Nephron progenitor cell (in vitro differentiated cells): ENCODE measurements at places on chromosomes 16 and 17.

GRCh38 chr17:63601439-63602371 is 1.0 kb downstream of the TACO1 start:
- DNase-seq = no peak

DNA sequence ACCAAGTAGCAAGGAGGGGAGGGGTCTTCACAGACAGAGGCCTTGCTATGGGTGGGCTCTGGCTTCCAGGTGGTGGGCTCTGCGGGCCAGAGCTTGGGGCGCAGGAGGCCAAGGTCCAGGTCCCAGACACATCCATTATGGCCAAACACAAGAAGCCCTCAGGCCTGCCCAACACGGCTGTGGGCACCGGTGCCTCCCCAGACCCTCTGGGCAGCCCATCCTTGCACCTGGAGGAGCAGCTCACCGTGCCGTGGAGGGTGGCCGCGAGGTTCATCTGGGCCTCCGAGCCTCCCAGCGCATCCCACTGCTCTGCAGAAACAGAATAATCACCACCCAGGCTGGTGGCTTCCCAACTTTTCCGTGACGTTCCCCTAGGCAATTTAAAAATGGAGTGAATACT is 55.9 kb downstream of the TBC1D16 start:
- no peak for DNase-seq

GRCh38 chr17:2734939-2735338 is 14.5 kb downstream of the CCDC92B start:
- no peak for DNase-seq

- DNase-seq = no peak
Observed at GRCh38 chr16:11016524-11016988, 72.2 kb downstream of the CLEC16A start.

- DNase-seq = no peak
Observed at GRCh38 chr16:27464626-27465482, 62.9 kb downstream of the IL21R start.

- DNase-seq = no peak
Observed at GRCh38 chr17:8593830-8594229, 36.7 kb downstream of the MYH10 start.

DNA sequence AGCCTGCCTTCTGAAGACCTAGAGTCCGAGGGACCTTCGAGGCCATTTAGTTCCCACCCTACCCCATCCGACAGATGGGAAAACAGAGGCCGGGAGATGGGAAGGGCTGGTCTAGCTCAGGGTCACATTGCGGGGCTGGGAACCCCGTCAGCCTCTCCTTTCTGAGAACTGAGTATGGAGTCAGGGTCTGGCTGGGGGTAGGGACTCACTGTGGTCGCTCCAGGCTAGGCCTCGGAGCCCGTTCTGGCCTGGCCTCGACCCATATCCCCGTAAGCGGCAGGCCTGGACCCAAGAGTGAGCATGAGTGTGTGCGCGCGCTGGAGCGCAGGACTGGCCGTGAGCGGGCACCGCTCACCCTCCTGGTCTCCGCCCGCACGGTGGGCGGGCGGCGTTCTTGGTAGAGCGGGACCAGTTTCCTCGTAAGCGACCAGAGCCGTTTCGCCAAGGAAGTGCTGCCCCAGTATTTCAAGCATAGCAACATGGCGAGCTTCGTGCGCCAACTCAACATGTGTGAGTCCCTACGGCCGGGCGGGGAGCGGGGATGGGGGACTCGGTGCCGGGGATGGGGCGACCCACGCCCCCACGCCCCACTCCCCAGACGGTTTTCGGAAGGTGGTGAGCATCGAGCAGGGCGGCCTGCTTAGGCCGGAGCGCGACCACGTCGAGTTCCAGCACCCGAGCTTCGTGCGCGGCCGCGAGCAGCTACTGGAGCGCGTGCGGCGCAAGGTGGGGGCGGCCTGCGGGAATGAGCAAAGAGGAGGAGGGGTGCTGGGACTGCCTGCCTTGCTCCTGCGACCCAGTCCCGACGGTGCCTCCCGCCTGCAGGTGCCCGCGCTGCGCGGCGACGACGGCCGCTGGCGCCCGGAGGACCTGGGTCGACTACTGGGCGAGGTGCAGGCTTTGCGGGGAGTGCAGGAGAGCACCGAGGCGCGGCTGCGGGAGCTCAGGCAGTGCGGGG is 855 bp downstream of the HSF4 start:
- DNase-seq = no peak

DNA sequence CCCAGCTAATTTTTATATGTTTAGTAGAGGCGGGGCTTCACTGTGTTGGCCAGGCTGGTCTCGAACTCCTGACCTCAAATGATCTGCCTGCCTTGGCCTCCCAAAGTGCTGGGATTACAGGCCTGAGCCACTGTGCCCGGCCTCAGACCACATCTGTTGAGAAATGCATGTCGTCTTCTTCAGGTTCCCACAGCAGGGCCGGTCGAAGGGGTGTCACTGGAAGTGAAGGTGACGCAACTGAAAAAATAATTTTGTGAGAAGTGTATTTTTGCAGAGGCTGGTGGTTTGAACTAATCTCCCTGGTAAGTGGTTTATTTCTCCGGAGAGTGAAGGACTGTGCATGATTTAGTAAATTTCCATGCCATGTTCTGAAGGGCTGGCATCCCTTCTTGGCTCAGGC is 33.4 kb upstream of the IL34 start:
- no peak for DNase-seq

DNA sequence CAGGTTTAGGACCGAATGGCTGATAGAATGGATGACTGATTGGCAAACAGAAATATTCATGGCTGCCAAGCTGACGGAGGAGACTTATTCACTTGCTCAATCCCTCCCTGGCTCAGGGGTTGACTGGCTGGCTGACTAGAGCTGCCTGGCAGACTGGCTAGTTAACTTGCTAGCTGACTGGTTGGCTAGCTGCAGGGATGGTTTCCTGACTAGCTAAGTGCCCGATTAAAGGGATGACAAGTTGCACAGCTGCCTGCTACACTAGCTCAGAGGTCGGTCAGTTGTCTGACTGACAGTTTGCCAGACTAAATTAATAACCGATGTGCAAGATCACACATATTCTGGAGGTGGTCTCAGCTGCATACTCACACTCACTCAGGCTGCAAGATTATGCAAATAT is 1208.4 kb upstream of the CDH8 start:
- no peak for DNase-seq

- DNase-seq = no peak
Observed at GRCh38 chr17:50350733-50351132, 4.8 kb downstream of the XYLT2 start.

GRCh38 chr17:20271011-20271610 is 196.2 kb downstream of the LGALS9B start:
- DNase-seq = no peak

- DNase-seq = no peak
Observed at GRCh38 chr17:54807331-54807730, 93.3 kb upstream of the TOM1L1 start.

DNA sequence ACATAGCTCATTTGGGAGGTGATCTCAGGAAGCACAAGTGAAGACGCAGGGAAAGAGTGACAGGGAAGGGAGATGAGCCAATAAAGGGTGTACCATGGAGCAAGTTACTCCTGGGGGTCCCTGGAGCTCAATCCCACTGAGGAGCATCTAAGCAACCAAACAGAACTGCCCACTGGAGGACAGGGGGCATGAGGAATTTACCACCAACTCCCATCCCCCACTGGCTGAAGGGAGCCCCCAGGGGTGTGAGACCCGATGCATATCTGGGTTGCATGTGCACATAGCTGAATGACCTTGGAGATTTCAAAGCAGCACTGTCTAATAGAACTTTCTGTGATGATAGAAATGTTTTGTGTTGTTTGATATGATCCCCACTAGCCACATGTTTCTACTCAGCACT is 29.6 kb downstream of the C16orf82 start:
- DNase-seq = no peak

GRCh38 chr16:63059676-63060075 is 1023.4 kb upstream of the CDH8 start:
- no peak for DNase-seq

DNA sequence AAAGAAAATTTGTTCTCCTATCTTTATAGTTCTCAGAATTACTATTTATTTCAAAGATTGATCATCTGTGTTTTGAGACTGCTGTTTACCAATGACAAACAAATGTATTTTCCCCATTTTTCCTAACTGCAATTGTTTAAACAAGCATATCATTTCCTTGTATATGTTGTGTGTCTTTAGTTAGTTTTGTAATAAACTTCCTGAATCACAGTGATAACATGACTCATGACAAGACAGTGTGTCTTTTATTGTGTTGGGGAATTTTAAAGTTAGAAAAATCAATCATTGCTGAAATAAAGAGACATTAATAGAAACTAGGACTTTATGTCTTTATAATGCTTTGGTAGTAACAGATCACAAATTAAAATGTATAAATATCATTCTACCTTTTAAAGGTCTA is 348.5 kb downstream of the KCNJ2 start:
- DNase-seq = no peak

DNA sequence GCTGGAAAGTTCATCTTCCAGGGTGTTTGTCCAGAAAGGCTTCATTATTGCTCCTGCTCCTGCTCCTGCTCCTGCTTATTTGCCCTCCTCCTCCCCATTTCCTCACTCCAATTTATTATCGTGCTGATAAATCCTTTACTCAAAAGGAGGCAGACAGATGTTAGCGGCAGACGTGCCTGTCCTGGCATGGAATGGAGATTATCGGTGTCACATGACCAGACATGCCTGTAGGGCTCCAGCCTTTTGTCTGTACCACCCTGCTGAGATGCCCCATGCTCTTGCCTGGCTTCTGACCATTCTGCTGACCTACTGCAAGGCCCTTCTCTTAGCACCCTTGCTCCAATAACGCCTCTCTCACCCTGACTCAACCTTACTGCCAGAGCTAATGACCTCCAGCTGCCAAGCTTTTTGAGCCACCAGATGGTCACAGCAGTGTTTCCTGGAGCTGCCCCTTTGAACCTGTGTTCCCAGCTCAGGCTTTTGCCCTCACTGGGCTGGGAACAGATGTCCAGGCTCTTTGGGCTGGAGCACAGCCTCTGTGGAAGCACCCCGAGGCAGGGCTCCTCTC is 12.8 kb downstream of the DNAH9 start:
- no peak for DNase-seq

DNA sequence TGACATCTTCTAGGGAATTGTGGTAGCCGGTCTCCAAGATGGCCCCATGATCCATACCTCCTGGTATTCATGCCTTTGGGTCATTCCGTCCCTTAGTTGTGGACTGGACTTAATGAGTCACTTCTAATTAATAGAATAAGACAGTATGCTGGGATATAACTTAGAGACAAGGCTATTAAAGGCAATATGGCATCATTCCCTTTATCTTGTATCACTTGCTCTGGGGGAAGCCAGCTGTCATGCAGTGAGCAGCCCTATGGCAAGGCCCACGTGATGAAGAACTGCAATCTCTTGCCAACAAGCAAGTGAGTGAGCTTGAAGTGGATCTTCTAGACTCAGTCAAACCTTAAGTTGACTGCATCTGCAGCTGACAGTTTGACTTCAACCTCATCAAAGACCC is 97.8 kb upstream of the MED13 start:
- no peak for DNase-seq

GRCh38 chr17:56665864-56666263 is 72.4 kb downstream of the NOG start:
- DNase-seq = no peak

DNA sequence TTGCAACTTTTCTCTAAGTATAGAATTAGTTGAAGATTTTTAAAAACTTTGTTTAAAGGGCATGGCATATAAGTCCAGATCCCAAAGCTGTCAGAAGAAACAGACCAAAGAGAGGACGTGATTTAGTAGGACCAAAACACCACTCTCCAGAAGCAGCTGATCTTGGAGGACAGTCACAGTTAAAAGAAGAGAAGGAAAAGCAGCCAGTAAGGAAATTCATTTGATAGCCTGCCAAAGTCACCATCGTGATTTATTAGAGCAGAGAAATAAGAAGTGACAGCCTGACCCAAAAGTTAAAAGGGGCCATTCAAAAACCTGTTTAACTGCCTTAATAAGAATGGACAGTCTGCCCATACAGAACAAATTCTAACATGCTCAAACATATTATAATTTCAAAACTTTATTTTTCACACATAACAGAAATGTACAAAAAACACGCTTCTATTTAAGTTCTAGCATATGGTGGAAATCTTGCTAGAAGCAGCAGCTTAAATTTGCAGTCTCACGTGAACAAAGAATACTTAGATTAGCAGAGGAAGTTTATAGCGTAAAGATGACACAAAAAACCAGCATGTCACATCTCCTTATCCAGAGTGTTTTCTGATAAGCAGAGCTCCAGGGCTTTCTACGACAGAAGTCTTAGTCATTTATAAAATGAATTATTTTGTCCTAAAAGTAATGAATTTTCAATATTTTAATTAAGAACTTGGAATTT is 37.2 kb downstream of the TXNDC11 start:
- no peak for DNase-seq

DNA sequence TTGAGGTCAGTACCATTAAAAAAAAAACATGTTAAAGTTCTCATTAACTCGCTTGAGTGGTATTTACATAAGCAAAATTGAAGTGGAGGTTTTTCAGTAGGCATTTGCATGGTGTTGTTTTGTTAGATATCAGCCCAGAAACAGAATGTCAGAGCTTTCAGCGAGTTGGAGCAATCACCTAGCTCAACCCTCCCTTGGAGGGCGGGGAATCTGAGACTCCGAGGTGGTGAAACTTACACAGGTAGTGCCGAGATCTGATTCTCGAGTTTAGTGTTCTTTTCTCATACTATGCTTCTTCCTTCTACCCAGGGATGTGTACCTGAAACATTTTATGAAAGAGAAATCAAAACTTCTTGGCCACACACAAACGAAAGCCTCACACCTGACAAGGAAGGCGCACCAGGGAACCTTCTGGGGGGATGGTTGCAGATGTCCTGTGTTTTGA is 6.6 kb downstream of the SEC14L1 start:
- DNase-seq = no peak

DNA sequence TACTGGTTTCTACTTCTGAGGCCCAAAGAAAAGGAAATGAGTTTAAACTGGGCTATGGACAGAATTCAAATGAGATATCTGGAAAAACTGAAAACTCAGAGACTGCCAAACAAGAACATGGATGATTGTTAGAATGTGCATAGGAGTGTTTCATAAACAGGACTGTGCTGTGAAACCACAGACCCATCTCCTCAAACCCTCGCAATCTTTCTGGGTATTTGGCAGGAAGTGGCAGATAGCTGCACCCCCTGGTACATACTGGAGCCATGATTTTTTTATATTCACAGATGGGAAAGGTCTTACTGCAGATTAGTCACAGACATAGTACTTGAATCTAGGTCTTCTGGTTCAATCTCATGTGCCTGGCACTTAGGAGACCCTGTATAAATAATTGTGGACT is 145.0 kb downstream of the CCDC182 start:
- no peak for DNase-seq

GRCh38 chr17:79041041-79041570 is 17.1 kb downstream of the C1QTNF1 start:
- DNase-seq = no peak

GRCh38 chr17:388087-388486 is 35.5 kb upstream of the RPH3AL start:
- DNase-seq = no peak

- no peak for DNase-seq
Observed at GRCh38 chr17:17921192-17922069, 50.8 kb downstream of the TOM1L2 start.

- DNase-seq = no peak
Observed at GRCh38 chr16:31331807-31332301, 23.1 kb upstream of the ITGAX start.

GRCh38 chr17:73338050-73338521 is 26.3 kb upstream of the CDC42EP4 start:
- peak; percentile 49 for DNase-seq

- peak; percentile 72 for DNase-seq
Observed at GRCh38 chr17:38510421-38511149, 82.3 kb downstream of the ARHGAP23 start.

GRCh38 chr17:43308999-43309398 is 75.2 kb upstream of the RNU2-1 start:
- no peak for DNase-seq
